ENCODE measurements at places on chromosomes 1 and 21.

- DNase-seq = no peak
These were observed 147.3 kb upstream of the WNT4 start for GRCh38 chr1:22290157-22290556.

DNA sequence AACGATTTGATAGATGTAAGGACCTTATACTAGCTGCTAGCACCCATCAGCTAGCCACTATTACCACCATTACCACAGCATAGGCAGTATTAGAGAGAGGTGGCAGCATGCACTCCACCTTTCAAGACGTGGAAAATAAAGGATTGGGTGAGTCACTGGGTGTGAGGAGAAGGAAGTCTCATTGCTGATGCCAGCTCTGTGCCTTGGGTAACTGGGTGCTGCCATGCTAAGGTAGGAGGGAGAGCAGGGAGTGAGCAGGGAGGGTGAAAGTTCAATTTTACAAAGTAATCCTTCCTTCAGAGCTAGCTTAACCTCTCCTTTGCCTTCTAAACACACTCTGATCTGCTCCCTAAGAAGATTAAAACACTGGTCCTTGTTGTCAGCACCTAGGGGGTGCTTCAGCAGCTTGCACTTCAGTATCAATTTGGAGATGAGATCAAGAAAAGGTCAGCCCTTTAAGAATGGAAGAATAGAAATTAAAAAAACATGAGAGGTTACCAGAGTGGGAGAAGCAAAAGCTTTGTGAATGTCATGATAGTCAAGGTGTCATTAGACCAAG is 1.8 kb upstream of the LIN9 start:
- DNase-seq = no peak

GRCh38 chr1:46193285-46193684 is 4.9 kb downstream of the POMGNT1 start:
- no peak for DNase-seq

DNA sequence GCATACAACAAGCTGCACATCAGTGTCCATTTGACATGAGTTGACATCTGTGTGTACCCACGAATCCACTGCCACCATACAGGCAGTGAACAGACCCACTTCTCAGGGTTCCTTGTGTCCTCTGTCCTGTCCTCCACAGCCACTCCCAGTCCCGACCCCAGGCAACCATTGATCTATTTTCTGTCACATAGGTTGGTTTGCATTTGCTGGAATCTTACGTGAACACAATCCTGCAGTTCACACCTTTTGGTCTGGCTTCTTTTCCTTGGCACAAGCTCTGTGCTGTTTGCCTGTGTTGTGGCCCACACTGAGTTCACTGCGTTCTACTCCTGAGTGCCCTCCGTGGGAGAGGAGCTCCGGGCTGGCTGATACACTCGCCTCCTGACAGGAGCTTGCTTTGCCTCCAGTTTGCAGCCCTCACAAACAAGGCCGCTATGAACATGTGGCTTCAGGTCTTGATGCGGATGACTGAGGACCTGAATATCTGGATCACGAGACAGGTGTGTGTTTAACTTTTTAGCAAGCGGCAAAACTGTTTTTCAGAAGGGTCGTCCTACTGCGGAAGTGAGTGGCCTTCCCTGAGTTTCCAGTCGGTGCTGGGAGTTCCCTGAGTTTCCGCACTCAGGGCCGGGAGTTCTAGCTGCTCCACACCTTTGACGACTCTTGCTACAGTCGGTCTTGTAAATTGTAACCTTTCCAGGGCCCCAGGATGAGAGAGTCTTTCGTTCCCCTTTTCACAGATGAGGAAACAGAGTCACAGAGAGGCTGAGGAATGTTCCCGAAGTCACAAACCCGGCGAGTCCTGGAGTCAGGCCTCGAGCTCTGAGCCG is 13.0 kb upstream of the COL18A1 start:
- no peak for DNase-seq

DNA sequence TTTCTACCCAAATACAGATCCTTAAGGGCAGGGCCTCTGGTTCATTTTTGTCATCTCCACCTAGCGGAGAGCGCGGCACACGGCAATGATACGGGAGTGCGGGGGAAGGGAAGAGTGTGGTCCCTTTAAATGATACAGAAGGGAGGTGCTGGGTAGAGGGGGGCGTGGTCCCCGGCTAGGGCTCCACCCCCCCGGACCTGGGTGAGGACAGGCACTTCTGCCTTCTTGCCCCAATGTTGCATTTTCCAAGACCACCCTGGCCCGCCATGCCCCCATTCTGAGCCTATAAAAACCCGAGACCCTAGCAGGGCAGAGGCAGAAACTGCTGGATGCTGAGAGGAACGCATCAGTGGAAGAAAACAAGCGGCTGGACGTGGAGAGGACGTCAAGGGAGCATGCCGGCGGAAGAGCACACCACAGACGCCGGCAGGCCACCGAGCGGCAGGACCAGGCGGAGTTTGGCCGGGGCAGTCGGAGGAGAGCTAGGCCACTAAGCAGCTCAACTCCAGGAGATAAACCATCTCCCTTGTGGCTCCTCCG is 30.0 kb downstream of the LRRC3 start:
- peak; percentile 8 for DNase-seq

- DNase-seq = no peak
These were observed 28.5 kb upstream of the KCNA2 start for GRCh38 chr1:110634455-110635311.

DNA sequence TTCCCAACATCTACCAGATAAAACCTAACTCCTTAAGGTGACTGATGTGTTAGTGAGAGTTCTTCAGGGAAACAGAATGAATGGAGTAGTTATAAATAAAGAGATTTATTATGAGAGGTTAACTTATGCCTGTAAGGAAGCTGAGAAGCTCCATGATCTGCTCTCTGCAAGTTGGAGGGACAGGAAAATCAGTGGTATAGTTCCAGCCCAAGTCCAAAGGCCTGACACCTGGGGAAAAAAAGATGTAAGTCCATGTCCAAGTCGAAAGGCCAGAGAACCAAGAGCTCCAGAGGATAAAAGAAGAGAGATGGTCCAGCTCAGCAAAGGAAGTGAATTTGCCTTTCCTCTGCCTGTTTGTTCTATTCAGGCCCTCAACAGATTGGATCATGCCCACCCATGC is 27.1 kb downstream of the KRTAP24-1 start:
- DNase-seq = no peak

DNA sequence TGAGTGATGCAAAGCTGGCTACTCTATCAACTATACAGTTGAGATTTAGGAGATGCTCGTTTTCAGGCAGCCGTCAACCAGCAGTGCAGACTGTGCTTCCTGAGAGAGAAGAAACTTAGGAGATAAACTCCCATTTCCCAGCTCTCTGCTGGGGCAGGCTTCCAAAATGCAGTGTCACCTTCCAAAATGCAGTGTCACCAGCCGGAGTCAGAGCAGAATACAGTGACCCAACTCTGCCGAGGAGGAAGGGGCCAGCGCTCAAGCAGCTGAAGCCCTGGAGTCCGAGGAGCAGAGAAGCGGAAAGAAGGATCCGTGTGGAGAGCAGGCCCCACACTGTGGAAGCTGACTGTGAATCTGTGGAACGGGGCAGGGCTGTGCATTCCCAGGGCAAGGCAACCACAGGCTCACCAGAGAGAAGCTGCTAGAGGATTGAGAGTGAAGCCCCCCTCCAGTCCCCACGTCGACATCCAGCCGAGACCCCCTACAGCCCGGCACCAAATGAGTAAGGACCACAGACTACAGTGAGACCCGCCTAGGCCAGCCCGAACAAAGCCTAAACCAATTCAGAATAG is 703 bp upstream of the KRTAP12-1 start:
- DNase-seq = no peak

- DNase-seq = no peak
These were observed 3.6 kb upstream of the ZNF124 start for GRCh38 chr1:247175458-247175857.

GRCh38 chr1:234433563-234434285 is 45.3 kb downstream of the TARBP1 start:
- DNase-seq = no peak

- DNase-seq = no peak
These were observed 107.5 kb upstream of the HOOK1 start for GRCh38 chr1:59707178-59707791.

- no peak for DNase-seq
These were observed 25.5 kb upstream of the GJA5 start for GRCh38 chr1:147785794-147786506.

GRCh38 chr1:75136921-75137641 is 2.9 kb downstream of the LHX8 start:
- no peak for DNase-seq

Measured in stimulated activated CD8-positive, alpha-beta memory T cell treated with anti-CD3 and anti-CD28 coated beads, Interleukin-4, amount 100 ng/mL, for 4 hours (primary cell).